ENCODE measurements at places on chromosomes 1 and 21. TPM values are rescaled to one million over a fixed set of nuclear protein-coding genes. Genes with fewer than 3 reads are reported as not detected.

DNA sequence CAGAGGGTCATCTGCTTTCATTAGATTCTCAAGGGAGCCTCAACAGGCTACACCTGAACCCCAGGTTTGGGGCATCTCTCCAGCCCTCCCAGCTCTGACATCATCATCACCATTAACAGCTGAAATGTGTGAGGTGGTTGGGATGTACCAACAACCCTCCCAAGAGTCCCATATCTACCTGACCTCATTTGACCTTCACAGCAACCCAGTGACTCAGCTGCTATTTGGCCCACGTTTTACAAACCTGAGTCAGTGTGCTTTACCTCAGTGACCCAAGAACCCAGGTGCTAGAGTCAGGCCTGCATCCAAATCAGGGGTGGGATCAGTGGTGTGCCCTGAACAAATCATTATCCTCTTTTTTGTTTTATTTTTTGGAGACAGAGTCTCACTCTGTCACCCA is 53.3 kb upstream of the TINAGL1 start:
- no peak for DNase-seq

DNA sequence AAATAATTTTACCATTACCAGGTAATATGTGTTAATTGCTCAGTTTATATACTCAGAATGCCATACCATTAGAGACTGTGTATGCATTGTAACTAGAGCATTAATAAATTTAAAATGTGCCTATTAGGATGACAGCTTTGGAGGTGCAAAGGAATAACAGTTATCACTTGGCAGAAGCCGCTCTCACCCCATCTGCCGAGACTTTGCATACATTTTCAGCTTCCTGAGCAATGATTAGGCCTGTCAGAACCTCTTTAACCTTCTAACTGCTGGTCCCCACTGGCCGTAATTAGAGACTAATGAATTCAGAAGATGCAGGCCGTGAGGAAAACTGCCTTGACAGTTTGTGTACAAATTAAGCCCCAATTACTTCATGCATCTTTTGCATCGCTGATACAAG is 158.0 kb upstream of the PROX1 start:
- DNase-seq = no peak

The VAV3 gene
- 135 TPM for total RNA-seq

- no peak for DNase-seq
Measured at GRCh38 chr1:47407481-47407880, 8.6 kb upstream of the FOXE3 start.

DNA sequence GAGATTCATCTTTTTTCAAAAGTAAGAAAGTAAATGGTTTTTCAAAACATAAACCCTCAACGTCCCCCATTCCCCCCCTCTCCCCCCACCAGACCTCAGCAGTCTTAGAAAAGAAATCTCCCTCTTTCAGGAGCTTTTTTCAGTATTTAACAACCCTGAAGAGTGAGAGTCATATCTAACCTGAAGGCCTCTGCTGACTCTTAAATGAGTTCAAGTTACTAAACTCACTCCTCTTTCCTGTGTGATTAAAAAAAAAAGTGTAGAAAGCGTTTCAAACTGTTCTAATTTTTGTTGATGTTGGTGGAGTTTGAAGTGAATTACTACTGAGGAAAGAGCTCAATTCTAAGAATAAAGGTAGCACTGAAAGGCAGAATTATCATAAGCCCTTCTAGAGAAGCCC is 93.7 kb downstream of the VAV3 start:
- DNase-seq = no peak

The IVL gene
- not detected for total RNA-seq

DNA sequence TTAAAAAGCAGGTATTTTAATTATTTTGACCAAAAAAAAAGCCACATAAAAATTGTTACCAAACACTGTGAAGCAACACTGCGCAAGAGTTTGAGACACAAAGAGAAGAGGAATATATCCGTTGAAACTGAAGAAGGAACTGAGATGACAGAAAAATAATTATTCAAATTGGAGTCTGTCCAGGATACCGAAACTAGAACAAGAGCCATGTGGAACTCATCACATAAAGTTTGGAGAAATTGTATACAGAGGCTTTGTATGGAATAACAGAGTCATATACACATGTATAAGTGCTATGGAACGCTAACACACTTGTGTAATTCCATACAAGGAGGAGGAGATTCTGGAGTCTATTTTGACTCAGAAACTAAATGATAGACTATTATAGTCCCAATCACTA is 675.1 kb upstream of the ADGRL2 start:
- no peak for DNase-seq

DNA sequence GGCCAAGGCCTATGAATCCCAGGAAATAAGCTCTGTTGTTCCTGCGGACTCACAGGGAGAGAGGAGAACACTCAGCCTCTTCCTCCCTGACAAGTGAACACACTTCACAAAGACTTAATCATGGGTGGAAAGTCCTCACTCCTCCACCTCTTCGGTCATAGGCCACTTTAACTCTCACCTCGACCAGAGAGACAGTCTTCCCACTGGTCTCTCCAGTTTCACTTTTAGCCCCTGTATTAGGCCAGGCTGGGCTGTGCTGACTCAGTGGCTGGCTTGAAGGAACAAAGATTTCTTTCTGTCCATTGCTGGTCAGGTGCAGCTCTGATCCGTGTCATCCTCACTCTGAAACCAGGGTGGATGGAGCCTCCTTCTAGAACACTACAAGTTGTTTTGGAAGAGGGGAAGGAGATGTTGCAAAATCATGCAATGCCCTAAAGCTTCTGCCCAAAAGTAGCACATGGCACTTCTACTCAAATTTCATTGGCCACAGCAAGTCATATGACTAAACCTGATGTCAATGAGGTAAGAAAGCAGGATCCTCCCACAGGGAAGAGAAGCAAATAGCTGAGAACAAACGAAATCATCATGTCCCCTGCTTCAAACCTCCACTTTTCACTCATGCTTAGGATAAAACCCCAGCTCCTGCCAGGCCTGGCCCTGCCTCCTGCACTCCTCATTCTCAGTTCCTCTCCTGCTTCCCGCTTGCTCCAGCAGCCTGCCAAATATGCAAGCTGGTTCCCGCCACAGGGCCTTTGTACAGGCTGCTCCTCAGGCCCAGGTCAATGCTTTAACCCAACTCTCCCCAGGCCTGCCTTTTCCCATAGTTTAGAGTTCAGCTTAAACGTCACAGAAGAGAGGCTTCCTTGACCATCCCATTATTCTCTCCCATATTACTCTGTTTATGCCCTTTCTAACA is 150.5 kb upstream of the RUNX3 start:
- DNase-seq = no peak

DNA sequence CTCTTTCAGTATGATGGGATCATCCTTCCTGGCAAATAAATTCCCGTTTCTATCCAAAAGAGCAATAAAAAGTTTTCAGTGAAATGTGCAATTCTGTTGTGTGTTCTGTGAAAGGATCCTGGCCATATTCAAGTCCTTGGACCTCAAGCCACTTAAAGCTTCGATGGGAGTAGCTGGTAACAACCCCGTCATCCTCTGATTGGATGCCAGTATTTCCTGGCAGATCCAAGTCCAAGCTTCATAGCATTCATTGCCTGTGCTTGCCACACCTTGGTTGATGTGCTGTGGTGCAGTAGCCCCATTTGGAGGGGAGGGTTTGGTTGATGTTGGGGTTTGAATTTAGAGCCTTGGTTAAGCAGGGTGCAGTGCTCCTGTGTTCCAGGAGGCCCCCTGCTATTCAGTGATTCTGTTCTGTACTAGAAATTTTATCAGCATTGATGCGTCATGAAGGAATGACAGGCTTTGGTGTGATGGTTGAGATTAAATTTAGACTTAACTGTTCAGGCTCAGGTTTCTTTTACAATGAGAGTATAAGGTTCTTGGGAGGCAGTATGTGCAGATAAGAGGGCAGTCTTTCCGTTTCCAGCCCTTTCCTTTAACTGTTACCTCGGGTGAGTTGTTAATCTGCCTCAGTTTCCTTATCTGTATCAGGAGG is 4.9 kb downstream of the RPL11 start:
- peak; percentile 32 for DNase-seq

GRCh38 chr1:9684801-9685200 is 33.3 kb downstream of the PIK3CD start:
- DNase-seq = no peak

GRCh38 chr21:33110340-33110715 is 40.4 kb downstream of the OLIG1 start:
- DNase-seq = no peak

The BEND5 gene
- 0.57 TPM for total RNA-seq

GRCh38 chr1:157382351-157382750 is 170.0 kb downstream of the FCRL5 start:
- DNase-seq = no peak

The CRP gene
- total RNA-seq = 1.9 TPM

The CACNA1S gene
- total RNA-seq = not detected

DNA sequence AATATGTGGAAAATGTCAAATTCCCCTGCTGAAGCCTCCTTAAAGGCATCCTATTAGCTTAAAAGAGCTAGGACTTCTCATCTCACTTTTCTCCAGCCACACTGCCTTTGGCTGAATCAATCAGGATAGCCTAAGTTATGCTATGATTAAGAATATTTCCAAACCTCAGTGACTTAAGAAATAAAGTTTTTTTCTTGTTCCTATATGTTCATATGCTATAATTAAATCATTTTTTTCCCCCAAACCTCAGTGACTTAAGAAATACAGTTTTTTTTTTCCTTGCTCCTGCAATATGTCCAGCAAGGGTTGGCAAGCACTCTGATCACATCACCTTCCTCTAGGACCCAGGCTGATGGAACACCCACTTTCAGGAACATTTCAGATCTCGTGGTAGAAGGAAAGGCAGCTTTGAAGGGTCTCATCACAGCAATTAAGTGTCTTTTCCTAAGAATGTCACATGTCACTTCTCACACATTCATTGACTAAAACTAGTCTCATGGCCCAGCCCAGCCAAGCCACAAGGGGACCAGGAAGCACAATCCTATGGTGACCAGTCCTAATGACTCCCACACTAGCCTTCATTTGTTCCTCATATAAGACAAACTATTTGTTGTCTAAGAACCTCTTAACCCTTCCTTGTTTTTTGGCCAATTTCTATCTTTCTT is 6.3 kb upstream of the JUN start:
- no peak for DNase-seq

DNA sequence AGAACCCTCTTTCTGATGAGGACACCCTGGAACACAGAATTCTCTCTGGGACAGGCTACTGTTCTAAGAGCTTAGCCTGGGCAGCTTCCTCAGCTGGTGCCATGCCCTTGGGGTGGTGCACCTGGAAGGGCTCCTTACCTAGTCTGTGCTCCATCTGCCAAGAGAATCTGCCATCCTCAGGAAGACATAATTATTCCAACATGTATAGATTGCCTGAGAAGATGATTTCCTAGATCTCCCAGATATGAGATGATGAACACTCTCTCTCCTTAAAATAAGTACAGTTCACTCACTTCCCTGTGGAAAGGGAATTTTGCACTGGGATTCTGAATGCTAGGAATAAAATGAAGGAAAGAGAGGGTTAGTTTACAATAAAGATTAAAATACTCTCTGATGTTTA is 87.6 kb downstream of the NENF start:
- no peak for DNase-seq

- peak; percentile 87 for DNase-seq
Measured at GRCh38 chr1:182588500-182589396, at the start of gene RNASEL. TSS of gene RNASEL (minus strand) at chr1:182589256. CDS start at chr1:182586806, 2,450 bp downstream.

DNA sequence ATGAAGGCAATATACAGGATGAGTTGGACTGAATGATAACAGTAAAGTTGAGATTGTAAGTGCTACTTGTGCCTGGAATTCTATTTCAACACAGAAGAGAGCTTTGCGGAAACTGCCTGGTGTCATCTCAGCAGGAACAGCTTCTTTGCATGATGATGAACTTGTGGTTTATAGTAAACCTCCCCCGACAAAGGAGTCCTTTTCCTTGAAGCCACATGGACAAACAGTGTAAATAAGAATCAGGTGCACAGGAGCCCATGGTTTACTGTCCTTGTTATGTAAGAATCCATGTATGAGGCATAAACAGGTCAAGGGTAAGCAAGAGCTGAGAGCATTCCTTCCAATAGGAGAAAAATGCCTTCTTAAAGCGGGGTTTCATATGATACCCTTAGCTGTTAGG is 66.2 kb downstream of the PCNX2 start:
- DNase-seq = no peak

- no peak for DNase-seq
Measured at GRCh38 chr1:162136760-162137159, 67.3 kb downstream of the NOS1AP start.

- no peak for DNase-seq
Measured at GRCh38 chr1:183832459-183832858, 27.5 kb downstream of the RGL1 start.

All from colonic mucosa (tissue), 4 donors.